ENCODE measurements at places on chromosomes 11 and 22. TPM values are rescaled to one million over a fixed set of nuclear protein-coding genes. Genes with fewer than 3 reads are reported as not detected.

GRCh38 chr22:25142102-25142501 lies 57.6 kb upstream of the CRYBB3 start:
- H3K36me3 ChIP-seq = no peaks in the 10 kb centered on the region
- H3K4me1 ChIP-seq = no peaks in the 10 kb centered on the region
- no peaks in the 10 kb centered on the region for H3K27me3 ChIP-seq
- no peak overlapping the region for H3K27ac ChIP-seq

DNA sequence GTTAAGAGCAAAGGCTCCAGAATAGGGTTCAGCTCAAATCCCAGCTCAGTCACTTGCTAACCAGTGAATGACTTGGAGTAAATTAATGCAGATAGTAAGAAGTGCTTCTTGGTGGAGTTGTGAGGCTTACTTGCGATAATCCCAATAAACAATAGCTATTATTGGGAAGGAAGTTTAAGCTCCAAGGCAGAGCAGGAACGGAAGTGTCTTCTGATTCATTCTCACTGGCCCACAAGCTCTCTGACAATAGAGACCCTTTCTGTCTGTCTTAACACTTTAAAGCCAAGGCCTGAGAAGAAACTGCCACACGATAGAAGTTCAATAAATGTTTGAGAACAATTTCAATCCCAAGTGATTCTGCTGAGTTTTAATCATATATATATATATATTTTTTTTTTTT lies 155.4 kb downstream of the DBX1 start:
- no peak for DNase-seq
- no peak overlapping the region for H3K4me3 ChIP-seq
- peaks cover 21% of the 10 kb centered on the region for H3K27me3 ChIP-seq
- peaks cover 37% of the 10 kb centered on the region for H3K4me1 ChIP-seq

GRCh38 chr11:61515686-61516085 lies 7.1 kb downstream of the LRRC10B start:
- H3K4me1 ChIP-seq = peaks cover 50% of the 10 kb centered on the region
- H3K27me3 ChIP-seq = peaks cover 16% of the 10 kb centered on the region
- no peak overlapping the region for H3K27ac ChIP-seq
- H3K4me3 ChIP-seq = peak overlapping the region; percentile 54

DNA sequence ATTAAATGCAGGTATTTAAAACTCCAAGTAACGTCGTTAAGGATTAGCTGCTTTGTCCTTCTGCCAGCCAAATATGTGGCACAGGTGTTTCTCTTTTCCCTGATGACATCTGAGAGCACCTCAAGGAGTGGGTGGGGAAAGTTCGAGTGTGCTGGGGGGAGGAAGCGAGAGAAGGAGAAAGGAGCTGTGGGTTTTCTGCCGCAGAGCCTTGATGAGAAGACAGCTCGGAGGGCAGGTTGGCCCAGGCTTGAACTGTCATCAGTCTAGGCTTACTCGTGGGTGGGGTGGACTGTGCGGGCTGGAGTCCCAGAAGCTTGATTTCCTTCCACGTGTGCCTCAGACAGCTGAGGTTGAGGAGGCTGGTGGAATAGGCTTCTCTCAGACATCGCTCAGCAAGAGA lies 15.2 kb upstream of the SORL1-AS1 start:
- peak overlapping the region; percentile 67 for H3K27ac ChIP-seq
- peaks cover 14% of the 10 kb centered on the region for H3K36me3 ChIP-seq
- H3K4me3 ChIP-seq = 0 out of 2 replicates have a peak overlapping the region, but pooled peaks have one; percentile 5
- no peaks in the 10 kb centered on the region for H3K27me3 ChIP-seq
- DNase-seq = no peak

The TRPM5 gene
- not detected for polyA plus RNA-seq

Data from GM23338 (cell line).